Left renal pelvis (tissue), 4 donors: ENCODE measurements at places on chromosomes 1 and 21. TPM values are rescaled to one million over a fixed set of nuclear protein-coding genes. Genes with fewer than 3 reads are reported as not detected.
A peak's percentile ranks its signal among the peaks of the same experiment; 100 is the strongest.

MYOC gene
- polyA plus RNA-seq = 0.17 TPM

DNA sequence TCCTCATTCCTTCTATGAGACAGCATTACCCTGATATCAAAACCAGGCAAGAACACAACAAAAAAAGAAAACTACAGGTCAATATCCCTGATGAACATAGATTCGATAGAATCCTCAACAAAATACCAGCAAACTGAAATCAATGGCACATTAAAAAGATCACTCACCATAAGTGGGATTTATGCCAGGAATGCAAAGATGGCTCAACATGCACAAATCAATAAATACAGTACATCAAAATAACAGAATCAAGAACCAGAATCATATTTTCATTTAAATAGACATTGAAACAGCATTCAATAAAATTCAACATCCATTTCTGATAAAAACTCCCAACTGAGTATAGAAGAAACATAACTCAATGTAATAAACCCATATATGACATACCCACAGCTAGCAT lies 36.5 kb downstream of the FAF1 start:
- DNase-seq = no peak

- DNase-seq = no peak
Observed at GRCh38 chr1:10692401-10693021, 103.9 kb downstream of the CASZ1 start.

RUSC1 gene
- polyA plus RNA-seq = 40.6 TPM

GRCh38 chr1:219446288-219446687 lies 166.6 kb downstream of the ZC3H11B start:
- no peak for DNase-seq

- no peak for DNase-seq
Observed at GRCh38 chr1:111990026-111990877, 784 bp upstream of the KCND3 start.

DNA sequence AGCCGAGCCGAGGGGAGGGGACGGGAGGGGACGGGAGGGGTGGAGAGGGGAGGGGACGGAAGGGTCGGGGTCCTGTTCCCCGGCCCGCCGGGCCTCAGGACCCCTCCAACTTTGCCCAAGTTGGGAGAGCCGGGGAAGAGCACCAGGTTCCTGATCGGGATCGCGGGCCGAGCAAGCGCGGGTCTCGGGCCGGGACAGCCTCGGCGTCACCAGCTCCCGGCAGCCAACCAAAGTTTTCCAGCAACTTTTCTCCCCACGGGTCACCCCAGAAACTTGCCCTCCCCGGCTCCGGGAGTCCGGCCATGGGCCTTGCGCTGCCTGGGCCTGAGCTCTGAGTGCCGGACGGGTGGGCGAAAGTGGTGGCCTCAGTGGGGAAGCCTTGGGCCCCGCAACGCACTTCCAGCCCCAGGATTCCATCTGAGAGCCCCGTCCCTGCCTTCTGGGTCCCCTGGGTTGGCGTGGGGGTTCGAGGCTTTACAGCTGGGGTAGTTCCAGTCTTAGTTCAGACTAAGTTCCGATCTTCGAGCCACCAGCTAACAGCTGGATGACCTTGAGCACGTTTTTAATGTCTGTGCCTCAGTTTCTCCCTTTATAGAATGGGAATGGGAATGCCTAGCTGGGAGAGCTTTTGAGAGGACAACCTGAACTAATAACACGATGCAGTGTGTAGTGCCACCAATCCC lies 458 bp downstream of the ZC3H12A start:
- no peak for DNase-seq

- DNase-seq = no peak
Observed at GRCh38 chr1:212754193-212754592, 37.4 kb downstream of the NSL1 start.

PRRX1 gene
- polyA plus RNA-seq = 0.87 TPM

GRCh38 chr1:67053535-67053784 lies 488 bp downstream of the SLC35D1 start:
- DNase-seq = peak; percentile 33

TEX35 gene
- not detected for polyA plus RNA-seq

SYT14 gene
- 0.26 TPM for polyA plus RNA-seq

DNA sequence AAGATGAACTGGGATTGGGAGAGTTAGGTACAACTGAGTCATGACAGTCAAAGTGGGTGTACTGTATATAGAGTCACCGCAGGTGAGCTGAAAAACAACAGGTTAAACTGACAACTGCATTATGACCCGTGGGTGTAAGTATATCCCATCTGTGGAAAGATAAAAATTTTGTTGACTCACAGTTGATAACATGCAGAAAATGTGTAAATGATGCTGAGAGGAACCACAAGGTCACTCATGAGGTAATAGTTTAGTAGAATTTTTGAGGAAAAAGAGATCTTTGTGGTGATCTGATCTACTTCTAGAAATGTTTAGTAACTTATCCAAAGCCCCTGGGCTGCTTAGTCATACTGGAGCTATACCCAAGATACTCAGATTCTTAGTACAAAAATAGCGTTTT lies 838 bp downstream of the OR2C3 start:
- no peak for DNase-seq

GRIK3 gene
- polyA plus RNA-seq = 3.4 TPM

DNA sequence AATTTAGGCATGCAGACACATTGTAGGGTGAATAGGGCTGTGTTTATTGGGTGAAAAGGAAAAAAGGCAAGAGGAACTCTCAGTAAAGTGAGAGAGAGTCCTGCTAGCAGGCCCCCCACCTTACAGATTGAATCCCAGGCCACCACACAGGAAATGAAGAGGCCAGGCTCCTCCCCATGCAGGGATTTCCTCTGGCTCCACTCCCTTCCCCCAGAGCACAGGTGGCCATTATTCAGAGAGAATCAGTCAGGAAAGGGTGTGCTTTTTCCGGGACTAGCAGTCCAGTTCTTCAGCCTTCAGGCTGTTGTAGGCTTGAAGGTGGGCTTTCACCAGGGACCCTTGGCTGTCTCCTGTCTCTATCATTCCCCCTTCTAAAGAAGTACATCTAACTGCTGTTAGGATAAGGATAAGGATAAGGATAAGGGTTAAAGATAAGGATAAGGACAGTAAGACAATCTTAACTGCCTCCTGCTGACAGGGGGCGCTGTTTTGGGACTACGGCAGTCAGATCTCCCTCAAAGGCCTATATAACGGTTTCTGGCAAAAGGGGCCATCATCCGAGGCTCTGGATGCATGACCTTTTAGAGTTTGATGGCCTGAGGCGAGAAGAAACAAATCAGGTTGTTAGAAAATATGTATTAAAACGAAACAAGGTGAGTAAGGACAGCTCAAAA lies 26.3 kb downstream of the ZNF648 start:
- no peak for DNase-seq

- DNase-seq = no peak
Observed at GRCh38 chr1:235557495-235557894, 53.2 kb upstream of the B3GALNT2 start.

DNA sequence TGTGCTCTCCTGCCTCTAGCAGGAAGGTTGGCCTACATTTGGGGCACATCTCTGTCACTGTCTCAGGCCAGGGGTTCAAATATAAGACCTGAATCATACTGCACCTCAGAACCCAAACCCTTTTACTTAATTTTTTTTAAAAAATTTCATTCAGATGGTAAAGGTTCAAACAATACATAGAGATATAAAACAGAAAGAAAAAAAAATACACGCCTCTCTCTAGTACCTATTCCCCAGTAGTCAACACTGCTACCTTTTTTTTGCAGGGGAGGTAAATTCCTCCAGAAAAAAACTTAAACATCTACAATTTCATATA lies 32.9 kb downstream of the MAPKAPK2 start:
- DNase-seq = no peak

DNA sequence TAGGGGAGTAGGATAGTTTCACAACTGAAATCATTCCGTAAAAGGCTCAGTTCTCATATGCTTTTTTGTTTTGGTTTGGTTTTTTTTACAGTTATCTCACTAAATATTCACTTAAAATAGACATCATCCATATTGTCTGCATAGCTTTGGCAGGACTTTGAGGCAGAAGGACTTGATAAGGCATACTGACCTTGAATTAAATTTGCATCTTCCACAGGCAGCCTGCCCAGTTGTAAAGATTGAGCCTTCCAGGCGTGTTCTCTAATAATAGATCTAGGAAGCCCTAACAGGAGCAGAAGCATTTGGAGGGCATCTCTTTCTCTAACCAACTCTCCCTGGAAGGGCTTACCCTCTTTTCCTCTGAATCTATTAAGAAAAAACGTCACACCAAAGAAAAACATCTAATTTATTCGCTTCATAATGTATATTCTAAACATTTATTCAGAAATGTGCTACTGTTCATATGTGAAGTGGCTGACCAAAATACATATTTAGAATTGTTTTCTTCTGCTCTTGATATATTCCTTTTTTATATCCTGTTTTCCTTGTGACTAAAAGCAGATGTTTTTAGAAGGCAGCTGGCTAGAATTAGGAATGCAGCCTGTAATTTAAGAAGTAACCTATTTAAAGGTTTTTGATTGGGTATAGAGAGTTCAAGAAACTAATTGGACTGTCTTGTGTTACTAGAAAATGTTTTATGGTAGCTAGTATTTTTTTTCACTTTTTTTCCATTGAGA lies 20.2 kb downstream of the DESI2 start:
- DNase-seq = peak; percentile 29

DNA sequence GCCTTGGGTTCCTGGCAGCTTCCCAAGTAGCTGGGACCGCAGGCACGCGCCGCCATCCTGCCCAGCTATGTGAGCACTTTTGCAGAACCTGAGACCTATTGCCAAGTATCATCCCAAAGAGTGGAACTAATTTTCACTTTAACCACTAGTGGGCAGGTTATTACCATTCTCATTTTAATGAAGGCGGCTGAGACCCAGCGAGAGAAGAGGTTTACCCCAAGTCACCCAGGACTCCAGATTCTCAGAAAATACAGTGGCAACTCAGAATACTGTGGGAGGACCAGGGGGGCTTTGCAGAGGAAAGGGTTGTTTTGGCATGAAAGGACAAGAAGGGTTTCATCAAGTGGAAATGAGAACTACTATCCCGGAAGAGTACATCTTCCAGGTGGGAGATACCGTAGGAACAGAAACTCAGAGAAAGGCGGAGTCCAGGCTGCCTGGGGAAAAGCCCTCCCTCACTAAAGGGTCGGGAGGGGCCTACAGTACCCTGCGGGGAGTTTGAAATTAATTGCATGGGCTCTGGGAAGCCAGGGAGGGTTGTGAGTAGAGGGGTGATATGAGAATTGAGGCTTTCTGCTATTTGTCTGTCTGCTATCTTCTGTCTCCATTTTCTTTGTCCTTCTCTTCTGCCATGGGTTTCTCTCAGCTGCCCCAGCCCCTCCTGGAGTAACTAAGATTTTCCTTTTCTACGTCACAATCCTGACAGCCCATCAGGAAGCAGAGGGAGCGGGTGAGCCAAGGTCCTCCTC lies 7.2 kb upstream of the SEMA4A start:
- no peak for DNase-seq

CYP4A11 gene
- 2.7 TPM for polyA plus RNA-seq

DCST1 gene
- 0.37 TPM for polyA plus RNA-seq

RAP1GAP gene
- 21.8 TPM for polyA plus RNA-seq

SPOCD1 gene
- 0.37 TPM for polyA plus RNA-seq

- no peak for DNase-seq
Observed at GRCh38 chr1:162065016-162065415, 4.5 kb upstream of the NOS1AP start.

DNA sequence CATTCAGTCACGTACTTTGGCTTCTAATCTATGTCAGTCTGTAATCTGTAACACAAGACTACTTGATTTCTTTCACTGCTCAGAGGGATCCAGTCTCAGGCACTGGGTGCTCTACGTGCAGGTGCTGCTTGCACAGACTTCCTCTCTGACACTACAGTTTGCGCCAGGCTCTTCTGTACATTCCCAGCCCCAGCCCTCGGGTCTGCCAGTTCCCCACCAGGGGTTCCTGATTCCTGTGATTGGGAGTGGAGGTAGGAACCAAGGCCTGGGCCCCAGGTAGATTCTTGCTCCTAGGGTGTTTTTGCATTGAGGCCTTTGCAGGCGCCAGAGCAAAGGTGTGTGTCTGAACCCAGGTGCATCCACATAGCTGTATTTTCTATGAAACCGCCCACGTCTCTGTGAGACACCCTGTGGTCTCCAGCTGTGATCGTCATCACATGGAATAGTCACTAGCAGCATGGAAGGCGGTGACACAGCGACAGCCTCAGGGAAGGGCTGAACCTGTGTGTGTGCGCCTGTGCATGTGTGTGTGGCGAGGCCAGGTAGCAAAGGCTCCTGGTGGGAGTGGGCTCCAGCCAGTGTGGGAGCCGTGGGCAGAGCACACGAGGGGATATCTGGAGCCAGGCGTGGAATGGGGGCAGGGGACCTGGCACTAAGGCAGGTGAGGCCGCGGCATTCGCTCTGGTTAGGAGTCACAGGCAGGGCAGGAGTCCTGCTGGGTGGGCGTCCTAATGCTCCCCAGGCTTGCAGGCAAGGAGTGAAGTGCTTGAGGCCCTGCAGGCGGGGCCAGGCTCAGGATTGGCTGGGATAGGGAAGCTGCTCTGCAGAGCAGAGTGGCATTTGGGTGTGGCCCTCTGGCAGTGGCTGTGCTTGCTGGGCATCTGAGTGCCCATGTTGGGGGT lies 5.2 kb downstream of the GJC2 start:
- DNase-seq = no peak

DNA sequence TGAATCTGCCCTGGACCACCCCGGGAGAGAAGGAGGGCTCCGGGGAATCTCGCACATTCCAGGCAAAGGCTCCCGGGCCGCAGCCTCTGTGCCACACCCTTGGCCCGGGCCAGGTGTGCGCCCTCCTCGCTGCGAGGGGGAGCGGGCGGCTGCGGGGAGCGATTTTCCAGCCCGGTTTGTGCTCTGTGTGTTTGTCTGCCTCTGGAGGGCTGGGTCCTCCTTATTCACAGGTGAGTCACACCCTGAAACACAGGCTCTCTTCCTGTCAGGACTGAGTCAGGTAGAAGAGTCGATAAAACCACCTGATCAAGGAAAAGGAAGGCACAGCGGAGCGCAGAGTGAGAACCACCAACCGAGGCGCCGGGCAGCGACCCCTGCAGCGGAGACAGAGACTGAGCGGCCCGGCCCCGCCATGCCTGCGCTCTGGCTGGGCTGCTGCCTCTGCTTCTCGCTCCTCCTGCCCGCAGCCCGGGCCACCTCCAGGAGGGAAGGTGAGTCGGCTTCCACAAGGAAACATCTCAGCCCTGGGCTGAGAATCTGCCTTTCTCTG lies at the start of gene LAMC2:
TSS of gene LAMC2 (plus strand) at position 324 of the 550 bp plus-strand sequence. CDS start at position 413, 89 bp downstream.
- no peak for DNase-seq

DNA sequence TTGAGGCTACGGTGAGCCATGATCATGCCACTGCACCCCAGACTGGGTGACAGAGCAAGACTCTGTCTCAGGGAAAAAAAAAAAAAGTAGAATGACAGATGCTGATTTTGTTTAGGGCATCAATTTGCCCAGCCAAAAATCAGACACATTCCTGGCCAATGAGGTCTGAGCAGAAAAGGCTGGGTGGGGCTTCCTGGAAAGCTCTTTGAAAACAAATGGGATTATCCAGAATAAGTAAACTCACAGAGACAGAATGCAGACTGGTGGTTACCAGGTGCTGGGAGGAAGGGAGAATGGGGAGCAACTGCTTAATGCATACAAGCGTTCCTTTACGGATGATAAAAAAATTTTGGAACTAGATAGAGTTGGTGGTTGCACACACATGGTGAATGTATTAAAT lies 10.1 kb upstream of the CITED4 start:
- DNase-seq = no peak
